ENCODE measurements at places on chromosomes 7 and 10.

GRCh38 chr7:19851504-19851903, 78.1 kb upstream of the TMEM196 start:
- peak; percentile 33 for DNase-seq

GRCh38 chr10:24911029-24911428, 41.4 kb downstream of the PRTFDC1 start:
- no peak for DNase-seq

- no peak for DNase-seq
These were observed 9.5 kb upstream of the SEM1 start for GRCh38 chr7:96719164-96719563.

GRCh38 chr10:5466451-5467206, 32.7 kb downstream of the CALML5 start:
- no peak for DNase-seq

DNA sequence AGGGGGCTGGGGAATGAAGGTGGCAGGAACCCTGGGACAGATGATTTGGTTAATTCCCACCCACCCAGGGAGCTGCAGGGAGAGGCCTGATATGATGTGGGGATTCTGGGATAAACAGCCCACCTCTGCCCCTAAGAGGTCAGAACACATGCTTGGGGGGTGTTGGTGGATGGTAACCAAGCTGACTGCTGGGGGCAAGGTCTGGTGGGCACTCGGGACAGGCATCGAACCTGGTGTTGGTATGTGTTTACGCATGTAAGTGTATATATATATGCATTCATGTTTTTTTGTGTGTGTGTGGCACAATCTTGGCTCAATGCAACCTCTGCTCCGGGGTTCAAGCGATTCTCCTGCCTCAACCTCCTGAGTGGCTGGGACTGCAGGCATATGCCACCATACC, 80.7 kb upstream of the TMEM248 start:
- DNase-seq, result no peak

DNA sequence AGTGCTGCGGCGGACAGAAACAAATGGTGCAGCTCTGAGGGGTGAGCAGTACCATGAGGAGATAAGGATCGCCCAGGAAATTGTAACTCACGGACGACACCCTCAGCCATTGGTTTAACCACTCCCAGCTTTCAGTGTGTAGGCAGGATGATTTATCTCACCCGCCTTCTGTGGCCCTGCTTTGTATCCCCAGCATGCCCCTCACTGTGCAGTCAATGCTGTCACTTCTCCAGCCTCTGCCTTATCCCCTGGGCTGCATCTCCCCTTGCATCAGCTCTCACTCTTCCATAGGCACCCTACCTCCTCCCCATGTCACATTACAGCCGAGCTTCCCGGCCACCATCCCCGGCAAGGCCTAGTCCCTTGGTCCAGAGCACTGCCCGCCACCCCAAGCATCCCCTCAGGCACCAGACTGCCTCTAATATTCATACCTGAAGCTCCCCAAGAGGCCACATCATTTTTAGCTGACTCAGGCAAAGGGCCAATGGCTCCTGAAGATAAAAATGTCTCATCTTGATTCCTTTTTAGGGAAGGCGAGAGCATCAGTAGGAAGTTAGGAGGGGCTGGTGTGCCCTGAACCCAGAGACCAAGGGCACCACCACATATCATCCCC, 77.1 kb downstream of the CARD11 start:
- no peak for DNase-seq

- peak; percentile 40 for DNase-seq
These were observed 569 bp downstream of the SLC26A5 start for GRCh38 chr7:103445228-103446048.

DNA sequence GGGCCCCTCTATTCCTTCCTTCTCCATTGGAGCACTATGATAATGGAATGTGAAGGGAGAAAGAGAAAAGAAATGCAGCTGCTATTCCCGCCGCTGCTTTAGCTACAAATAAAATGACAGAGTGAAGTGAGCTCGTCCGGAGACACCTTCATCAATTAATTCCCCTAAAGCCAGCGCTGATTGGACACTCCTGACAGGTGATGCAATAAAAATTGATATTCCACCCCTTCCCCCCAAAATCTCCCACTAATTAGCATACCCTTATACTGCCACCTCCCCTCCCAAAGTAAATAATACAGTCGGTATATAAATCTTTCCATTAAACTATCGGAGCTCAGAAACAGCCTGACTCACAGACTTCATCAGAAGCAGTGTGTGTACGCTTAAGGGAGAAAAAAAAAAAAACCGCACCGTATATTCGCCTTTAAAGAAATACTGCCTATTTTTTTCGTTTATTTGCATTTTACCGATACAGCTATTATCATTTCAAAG, 7.3 kb downstream of the SKIDA1 start:
- peak; percentile 25 for DNase-seq

DNA sequence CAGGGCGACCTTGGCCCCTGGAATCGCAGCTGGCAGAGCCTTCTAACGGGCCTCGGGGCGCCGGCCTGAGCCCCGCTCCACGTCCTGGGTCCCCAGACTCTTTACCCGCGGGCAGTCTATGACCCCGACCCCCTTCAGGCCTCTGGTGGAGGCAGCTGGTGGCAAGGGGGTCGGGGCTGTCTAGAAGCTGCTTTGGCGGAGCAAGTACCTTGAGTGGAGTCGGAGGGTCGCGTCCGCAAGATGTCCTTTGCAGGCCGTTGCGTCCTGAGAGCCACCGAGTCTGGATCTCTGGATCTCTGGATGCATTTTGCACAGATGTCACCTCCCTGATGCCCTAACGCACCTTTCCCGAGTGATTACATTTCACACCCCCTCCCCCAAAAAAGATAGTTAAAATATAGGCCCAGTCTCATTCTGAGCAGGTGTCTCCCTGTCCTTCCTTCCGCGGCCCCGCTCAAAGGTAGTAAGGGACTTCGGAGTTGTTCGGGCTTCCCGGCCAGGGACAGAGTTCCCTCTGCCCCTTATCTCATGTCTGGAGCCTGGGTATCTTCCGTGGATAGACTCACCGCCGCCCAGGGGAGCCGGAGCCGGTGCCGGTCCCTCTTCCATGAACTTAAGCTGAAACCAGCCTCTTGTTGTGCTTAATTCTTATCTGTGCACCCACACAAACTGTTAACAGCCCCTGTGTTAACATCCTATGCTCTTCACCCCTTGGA, 457 bp downstream of the ACADSB start:
- DNase-seq, result peak; percentile 22

GRCh38 chr10:114859222-114859621, 37.6 kb downstream of the FHIP2A start:
- DNase-seq, result no peak

DNA sequence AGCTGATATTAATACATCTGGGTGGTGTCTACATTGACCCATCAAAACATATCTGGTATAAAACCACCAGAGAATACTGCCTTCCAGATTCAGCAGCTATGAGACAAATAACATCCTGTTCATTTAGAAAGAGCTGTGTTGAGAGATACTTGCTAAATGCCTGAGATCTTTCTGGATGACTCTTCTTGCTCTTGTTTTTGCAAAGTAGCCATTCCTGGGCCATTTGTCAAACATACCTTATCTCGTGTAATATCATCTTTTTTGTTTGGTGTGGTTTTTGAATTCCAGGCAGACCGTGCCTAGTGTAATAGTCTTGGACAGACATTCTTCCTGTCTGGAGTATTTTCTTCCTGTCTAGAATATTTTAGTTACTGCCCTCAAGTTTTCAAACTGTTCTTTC, 74.7 kb upstream of the PRR15 start:
- peak; percentile 39 for DNase-seq

DNA sequence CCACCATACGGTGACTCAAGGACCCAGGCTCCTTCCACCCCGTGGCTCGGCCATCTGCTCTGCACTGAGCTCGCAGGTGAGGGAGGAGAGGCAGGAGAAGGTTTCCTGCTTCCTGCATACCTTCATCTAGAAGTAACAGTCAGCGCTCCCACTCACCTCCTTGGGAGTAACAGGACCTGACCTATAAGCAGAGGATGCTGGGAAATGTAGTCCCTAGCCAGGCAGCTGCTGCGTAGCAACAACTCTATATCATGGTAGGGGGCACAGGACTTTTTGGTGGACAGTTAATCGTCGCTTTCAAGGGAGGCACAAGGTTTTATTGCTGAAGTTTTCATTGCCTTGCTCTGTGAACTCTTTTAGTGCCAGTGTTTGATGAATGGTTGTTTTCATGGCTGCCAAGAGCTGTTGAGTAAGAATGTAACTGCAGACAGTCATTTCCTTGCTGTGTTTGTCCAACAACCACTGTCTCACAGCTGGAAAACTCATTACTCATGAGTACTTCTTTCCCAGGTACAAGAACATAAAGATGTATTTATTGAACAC, 10.2 kb upstream of the ZFYVE27 start:
- DNase-seq, result no peak

DNA sequence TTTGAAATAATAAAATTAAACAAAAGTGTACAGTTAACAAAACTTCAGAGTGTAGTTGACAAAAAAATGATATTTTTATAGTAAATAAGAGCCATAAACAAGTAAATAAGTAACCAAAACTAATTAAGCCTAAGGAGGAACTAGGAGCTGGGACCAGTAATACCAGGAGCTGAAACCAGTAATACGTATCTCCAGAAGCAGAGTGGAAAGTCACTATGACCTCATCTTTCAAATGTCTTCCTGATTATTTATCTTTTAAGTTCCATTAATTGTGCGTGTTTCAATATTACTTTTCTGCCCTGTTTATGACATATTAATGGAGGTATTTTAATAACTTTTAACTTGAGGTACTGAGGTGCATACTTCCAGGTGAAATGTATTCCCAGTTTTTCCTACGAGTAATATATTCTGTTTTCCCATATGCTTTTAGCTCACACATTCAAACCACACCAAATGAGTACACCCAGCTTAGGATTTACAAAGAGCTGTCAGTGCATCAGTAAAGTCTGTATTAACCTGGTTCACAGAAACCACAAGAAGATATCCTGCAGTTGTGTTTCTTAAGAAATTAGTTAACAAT, 283.7 kb upstream of the HGF start:
- DNase-seq, result no peak

GRCh38 chr10:50937230-50937907, 51.9 kb upstream of the A1CF start:
- DNase-seq, result peak; percentile 35

DNA sequence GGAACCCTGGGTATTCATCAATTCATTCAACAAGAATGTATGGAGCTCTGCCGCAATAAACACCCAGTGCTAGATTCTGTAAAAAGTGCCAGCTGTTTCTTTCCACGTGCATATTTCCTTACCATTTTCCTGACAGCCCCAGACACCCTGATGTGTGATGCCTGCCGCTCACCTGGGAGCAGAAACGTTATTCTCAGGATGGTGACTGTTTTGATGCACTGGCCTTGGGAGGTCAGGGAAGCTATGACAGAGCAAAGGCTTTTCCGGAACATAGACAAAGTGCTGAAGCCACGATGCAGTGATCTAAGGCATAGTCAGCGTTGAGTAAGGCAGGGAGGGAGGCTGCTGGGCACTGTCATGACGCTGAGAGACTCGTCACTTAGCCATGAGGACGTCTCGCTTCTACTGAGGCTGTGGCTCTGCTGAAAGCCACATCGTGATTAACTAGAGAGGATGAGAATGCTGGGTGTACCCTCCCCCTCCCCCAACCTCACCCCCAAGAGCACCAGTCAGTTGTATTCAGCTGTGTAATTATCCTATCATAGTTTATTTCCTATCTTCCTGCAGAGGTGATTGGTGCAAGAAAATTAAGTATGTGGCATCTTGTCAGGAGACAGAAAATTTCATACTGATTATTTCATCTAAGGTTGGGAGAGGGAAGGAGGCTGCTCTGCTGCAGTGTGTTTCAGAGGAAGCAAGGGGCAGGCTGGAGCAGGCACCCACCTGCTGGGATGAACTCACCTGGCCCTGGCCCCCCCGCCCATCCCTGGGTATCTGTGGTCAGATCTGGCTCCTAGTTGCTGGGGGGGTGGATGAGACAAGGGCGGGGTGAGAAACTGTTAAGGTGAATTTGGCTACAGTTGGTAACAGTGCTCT, 48.8 kb upstream of the SMNDC1 start:
- DNase-seq, result peak; percentile 65

GRCh38 chr10:30763918-30764317, 134.4 kb upstream of the LYZL2 start:
- no peak for DNase-seq

DNA sequence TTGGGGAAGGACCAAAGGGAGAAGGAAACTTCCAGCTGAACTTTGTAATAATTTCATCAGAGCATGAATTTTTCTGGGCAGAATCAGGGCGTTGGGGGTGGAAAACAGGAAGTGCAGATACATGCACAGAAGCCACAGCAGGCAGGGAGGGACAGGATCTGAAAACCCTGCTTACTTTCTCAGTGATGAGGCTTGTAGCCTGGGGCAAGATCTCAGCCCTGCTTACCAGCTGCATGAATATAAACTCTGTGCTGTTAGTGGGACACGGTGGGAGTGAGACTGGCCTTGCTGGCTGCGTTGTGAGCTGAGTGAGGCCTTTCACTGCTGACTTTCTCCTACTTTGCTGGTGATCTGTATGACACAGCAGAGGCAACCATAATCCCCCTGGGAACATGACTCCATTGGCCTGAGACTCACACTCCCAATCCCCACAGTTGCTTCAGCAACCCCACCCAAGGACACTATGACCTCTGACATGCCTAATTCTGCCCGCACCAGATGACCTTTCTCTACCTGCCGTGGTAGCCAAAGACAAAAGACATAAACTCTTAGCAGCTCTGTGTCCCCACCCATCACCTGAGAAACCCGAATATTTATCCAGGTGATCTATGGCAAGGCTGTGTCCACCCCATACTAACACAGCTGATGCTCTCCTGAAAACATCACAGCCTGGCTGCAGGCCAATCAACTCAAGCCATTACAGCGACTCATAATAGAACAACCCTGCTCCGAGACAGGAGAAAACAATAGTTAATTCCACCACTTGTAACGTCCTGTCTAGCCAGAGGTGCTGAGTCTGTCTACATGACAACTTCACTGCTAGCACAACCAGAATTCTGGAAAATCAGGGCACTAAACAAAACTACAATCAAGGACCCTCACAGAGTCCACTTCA, 190.7 kb upstream of the CHRM2 start:
- DNase-seq, result no peak

GRCh38 chr7:14761510-14762296, 140.8 kb downstream of the DGKB start:
- DNase-seq, result no peak

- DNase-seq, result no peak
These were observed 164.4 kb downstream of the ARL4A start for GRCh38 chr7:12851841-12852240.

- DNase-seq, result no peak
These were observed 249.2 kb upstream of the PHF14 start for GRCh38 chr7:10724449-10724848.

DNA sequence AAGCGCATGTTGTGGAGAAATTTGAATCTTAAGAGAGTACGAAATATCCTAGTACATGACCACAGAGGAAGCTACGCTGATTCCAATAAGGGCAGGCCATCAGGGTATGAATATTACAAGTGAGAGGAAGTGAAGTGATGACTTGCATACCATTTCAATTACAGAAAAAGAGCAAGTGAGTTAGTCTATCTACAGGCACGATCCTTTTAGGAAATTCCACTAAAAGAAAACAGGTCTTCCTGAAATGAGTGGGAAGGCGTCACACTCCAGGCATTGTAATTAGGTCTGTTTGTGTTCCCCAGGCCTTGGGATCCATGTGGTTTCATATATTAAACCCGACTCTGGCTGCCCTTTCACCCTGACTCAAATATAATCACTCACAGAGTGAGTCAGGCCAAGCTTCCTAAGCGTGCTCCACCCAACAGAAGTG, 152.5 kb downstream of the SEMA3A start:
- peak; percentile 92 for DNase-seq

GRCh38 chr7:106285855-106286492, 1.2 kb upstream of the NAMPT start:
- no peak for DNase-seq

All from SW480 (cell line).